Mesothelial cell of epicardium (in vitro differentiated cells): ENCODE measurements at places on chromosomes 2 and 18. TPM values are rescaled to one million over a fixed set of nuclear protein-coding genes. Genes with fewer than 3 reads are reported as not detected.

SPATA3 gene
- not detected in 3 replicates for total RNA-seq

GRCh38 chr18:50315100-50315871 is 27.8 kb upstream of the CXXC1 start:
- no peak for DNase-seq
- H3K27me3 ChIP-seq, result peaks cover 29% of the 10 kb centered on the region
- no peak overlapping the region for H3K27ac ChIP-seq

- no peak overlapping the region for H3K27ac ChIP-seq
- H3K36me3 ChIP-seq, result no peaks in the 10 kb centered on the region
- H3K4me1 ChIP-seq, result peaks cover 11% of the 10 kb centered on the region
- no peak overlapping the region for H3K4me3 ChIP-seq
Measured at GRCh38 chr2:48722391-48722790, 33.1 kb downstream of the LHCGR start.

- H3K4me3 ChIP-seq, result no peak overlapping the region
- H3K4me1 ChIP-seq, result peaks cover 31% of the 10 kb centered on the region
- no peaks in the 10 kb centered on the region for H3K27me3 ChIP-seq
- no peaks in the 10 kb centered on the region for H3K36me3 ChIP-seq
- no peak for DNase-seq
Measured at GRCh38 chr2:17589406-17590035, 49.0 kb downstream of the VSNL1 start.

DNA sequence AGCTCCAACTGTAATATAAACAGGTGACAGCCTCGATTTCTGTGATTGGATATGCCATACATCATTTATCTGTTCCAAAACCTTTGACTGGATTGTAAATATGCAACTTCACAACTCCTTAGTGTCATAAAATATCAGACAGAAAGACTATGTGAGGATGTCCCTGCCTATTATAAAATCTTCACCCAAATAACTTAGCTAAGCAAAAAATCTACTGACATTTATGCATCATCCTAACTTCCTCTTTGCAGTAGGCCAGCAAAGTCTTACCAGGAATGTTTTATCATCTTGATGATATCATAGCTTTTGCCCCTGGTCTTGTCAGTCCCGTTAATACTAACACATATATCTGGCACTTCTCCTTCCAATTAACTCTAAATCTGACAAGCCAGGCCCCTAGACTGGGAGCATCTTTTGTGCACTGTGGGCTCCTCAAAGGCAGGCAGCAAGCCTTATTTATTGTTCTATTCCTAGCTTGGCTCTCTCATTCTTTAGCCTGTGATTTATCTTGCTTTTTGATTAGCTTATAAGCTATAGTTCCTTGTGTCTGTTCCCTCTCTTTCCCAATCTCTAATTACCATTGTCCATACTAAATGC is 356.5 kb upstream of the HNMT start:
- DNase-seq, result no peak
- H3K36me3 ChIP-seq, result no peaks in the 10 kb centered on the region
- no peak overlapping the region for H3K27ac ChIP-seq
- no peak overlapping the region for H3K4me3 ChIP-seq

LRPPRC gene
- 99.9 to 105 TPM (median 99.9 TPM) in 3 replicates for total RNA-seq

DNA sequence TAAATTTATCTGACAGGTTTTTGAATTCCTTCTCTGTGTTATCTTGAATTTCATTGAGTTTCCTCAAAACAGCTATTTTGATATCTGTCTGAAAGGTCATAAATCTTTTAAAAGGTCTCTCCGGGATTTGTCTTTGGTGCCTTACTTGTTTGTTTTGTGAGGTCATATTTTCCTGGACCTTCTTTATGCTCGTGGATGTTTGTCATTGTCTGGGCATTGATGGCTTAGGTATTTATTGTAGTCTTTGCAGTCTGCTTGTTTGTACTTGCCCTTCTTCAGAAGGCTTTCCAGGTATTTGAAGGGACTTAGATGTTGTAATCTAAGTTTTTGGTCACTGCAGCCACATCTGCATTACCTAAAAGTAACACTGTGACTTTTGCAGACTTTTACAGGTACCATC is 355.2 kb downstream of the PARD3B start:
- no peaks in the 10 kb centered on the region for H3K27me3 ChIP-seq
- peak overlapping the region; percentile 74 for H3K27ac ChIP-seq

- H3K36me3 ChIP-seq, result peaks cover 2% of the 10 kb centered on the region
- peaks cover 23% of the 10 kb centered on the region for H3K27me3 ChIP-seq
- peak; percentile 63 for DNase-seq
Measured at GRCh38 chr2:238231251-238231793, 8.5 kb downstream of the HES6 start.

SNTG2 gene
- total RNA-seq, result not detected in 3 replicates

DNA sequence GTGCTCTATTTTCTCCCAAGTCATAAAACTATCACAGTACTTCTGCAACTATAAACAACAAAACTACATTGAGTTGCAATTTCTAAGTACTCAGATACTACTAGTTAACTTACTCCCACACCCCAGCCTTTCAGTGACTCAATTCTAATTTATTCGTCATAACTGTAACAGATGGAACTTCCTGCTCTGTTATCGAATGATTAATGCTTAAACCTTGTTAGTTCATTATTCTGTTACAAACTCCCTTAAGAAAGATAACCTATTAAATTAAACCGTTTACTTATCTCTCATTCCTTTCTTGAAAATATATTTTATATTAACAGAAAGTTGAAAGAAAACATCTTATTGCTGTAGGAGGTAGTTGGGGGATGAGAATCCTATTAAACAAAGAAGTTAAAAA is 17.0 kb downstream of the TNFAIP6 start:
- no peak for DNase-seq
- H3K27me3 ChIP-seq, result no peaks in the 10 kb centered on the region
- no peaks in the 10 kb centered on the region for H3K36me3 ChIP-seq
- H3K27ac ChIP-seq, result peak overlapping the region; percentile 6
- H3K4me1 ChIP-seq, result peaks cover 7% of the 10 kb centered on the region

DNA sequence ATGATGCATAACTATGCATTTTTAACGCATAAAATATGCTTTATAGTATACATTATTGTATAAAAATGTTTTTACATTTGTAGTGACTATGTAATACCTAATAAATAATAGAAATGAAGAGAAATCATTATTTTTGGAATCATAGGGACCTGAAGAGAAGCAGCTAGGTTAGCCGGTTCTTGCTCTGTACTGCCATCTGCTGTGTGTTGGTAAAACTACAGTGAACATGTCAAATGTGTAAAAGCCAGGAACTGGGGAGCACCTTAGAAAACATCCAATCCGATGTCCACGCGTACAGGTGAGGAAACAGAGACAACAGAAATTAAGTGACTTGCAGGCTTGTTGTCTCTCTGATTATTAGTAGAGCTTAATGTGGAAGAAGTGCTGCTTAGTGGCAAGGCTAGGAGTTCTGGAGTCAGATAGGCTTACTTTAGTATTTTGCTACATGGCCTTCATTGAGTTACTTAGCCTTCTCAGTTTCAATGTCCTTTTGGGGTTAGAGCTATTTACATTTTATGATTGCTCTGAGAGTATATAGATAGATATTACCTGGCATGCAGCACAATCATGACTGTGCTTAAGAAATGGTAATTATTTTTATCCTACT is 386.5 kb downstream of the DLGAP1 start:
- no peaks in the 10 kb centered on the region for H3K27me3 ChIP-seq
- no peak overlapping the region for H3K27ac ChIP-seq
- no peak for DNase-seq
- H3K36me3 ChIP-seq, result peaks cover 4% of the 10 kb centered on the region
- H3K4me1 ChIP-seq, result no peaks in the 10 kb centered on the region

DYNC2LI1 gene
- total RNA-seq, result 29.2 to 31.0 TPM (median 30.7 TPM) in 3 replicates

DNA sequence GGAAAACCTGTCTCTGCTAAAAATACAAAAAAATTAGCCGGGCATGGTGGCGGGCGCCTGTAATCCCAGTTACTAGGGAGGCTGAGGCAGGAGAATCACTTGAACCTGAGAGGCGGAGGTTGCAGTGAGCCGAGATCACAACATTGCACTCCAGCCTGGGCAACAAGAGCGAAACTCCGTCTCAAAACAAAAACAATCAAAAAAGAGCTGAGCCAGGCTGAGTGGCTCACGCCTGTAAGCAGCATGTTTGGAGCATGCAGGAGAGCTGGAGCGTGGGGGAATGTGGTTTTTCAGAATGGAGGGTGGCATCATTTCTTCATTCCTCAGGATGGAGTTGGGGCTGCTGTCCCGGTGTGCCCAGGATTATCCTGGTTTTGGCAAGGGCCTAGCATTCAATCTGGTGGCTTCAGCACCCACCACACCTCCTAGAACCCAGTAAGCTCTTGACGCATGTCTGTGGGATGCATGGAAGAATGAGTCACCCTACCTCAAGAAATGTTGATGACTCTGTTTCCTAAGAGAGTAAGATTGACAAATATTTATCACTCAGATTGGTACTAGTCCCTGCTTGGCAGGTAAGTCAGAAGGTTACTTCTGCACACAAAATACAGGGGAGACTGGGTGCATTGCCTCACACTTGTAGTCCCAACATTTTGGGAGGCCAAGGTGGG is 90.2 kb upstream of the ODC1 start:
- peaks cover 1% of the 10 kb centered on the region for H3K27me3 ChIP-seq
- H3K4me3 ChIP-seq, result no peak overlapping the region
- H3K4me1 ChIP-seq, result no peaks in the 10 kb centered on the region
- no peaks in the 10 kb centered on the region for H3K36me3 ChIP-seq

- DNase-seq, result no peak
- H3K27ac ChIP-seq, result no peak overlapping the region
- no peaks in the 10 kb centered on the region for H3K27me3 ChIP-seq
- H3K4me1 ChIP-seq, result no peaks in the 10 kb centered on the region
Measured at GRCh38 chr2:212987492-212987891, 163.9 kb downstream of the IKZF2 start.

- peaks cover 8% of the 10 kb centered on the region for H3K27me3 ChIP-seq
- no peak for DNase-seq
- no peak overlapping the region for H3K4me3 ChIP-seq
- no peaks in the 10 kb centered on the region for H3K36me3 ChIP-seq
- peaks cover 11% of the 10 kb centered on the region for H3K4me1 ChIP-seq
Measured at GRCh38 chr2:98764499-98764898, 33.6 kb upstream of the MGAT4A start.

DNA sequence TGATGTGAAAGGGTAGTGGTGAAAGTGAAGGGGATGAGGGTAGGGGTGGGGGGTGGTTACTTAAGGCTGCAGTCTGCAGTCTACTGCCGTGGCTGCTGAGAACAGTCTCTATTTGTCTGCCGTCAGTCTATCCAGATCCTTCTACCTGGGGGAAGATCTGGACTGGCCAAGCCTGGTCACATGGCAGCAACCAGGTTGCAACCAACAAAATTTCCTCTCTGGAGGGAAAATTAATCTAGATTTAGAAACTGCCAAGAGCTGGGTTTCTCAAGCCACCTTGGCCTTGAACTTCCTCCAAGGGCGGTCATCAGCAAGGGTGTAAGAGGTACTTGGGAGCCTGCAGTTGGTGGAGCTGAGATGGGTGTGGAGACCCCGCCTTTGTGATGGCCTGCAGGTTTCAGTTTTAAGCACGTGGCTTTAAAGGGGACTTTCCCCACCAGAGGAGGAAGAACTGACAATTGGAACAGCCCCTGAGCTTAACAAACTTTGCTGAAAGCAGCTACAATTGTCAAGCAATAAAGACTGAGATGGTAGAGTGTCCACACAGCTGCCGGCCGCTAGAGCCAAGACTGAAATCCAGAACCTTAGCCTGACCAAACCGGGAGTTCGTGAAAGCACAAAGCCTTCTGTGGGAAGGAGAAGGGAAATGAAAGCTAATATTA is 31.4 kb upstream of the KCMF1 start:
- H3K4me1 ChIP-seq, result no peaks in the 10 kb centered on the region
- H3K27ac ChIP-seq, result no peak overlapping the region
- H3K27me3 ChIP-seq, result no peaks in the 10 kb centered on the region
- no peak overlapping the region for H3K4me3 ChIP-seq
- no peaks in the 10 kb centered on the region for H3K36me3 ChIP-seq
- no peak for DNase-seq

COL4A3 gene
- total RNA-seq, result not detected in 3 replicates

SH3RF3 gene
- total RNA-seq, result 2.5 to 2.8 TPM (median 2.7 TPM) in 3 replicates

MYO5B gene
- 15.1 to 15.6 TPM (median 15.1 TPM) in 3 replicates for total RNA-seq

DNA sequence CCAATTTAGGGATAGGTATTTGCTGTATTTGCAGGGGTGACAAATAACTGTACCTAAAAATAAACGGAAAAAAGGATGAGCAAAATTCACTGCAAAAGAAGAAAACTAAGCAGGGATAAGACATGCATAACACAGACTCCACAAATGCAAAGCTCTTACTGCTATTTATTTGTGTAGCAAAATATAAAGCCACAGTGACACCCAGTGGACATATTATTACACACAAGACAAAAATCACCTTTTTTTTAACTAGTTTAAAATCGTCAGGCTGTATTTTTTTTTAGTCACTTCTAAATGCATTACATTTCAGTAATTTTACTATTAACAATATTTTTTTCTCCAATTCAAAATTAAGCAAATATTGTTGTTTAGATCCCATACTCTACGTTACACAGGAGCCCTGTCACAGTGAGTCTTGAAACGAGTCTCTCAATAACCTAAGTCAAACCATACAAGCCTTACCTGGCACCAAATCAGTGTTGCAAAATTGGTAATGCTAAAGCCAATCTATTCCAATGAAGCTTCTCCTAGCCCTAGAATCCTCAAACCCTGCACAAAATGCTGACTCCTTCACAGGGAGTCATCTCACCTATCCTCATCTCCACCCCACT is 23.7 kb downstream of the METTL4 start:
- no peak overlapping the region for H3K4me3 ChIP-seq
- no peak overlapping the region for H3K27ac ChIP-seq
- H3K36me3 ChIP-seq, result peaks cover 8% of the 10 kb centered on the region
- H3K4me1 ChIP-seq, result no peaks in the 10 kb centered on the region

- H3K27ac ChIP-seq, result no peak overlapping the region
- no peak for DNase-seq
- no peaks in the 10 kb centered on the region for H3K36me3 ChIP-seq
- H3K4me1 ChIP-seq, result no peaks in the 10 kb centered on the region
- no peaks in the 10 kb centered on the region for H3K27me3 ChIP-seq
- H3K4me3 ChIP-seq, result no peak overlapping the region
Measured at GRCh38 chr18:13481820-13482617, 244.3 kb downstream of the FAM210A start.

KHK gene
- total RNA-seq, result 3.3 to 4.1 TPM (median 3.6 TPM) in 3 replicates

GALR1 gene
- total RNA-seq, result not detected in 3 replicates

UGT1A8 gene
- not detected in 3 replicates for total RNA-seq

GRCh38 chr2:46252891-46253659 is 44.1 kb upstream of the EPAS1 start:
- H3K27me3 ChIP-seq, result no peaks in the 10 kb centered on the region
- H3K27ac ChIP-seq, result no peak overlapping the region
- H3K4me1 ChIP-seq, result peaks cover 22% of the 10 kb centered on the region
- no peak overlapping the region for H3K4me3 ChIP-seq
- DNase-seq, result no peak

GRCh38 chr2:15949126-15949525 is 8.8 kb downstream of the MYCN start:
- no peak overlapping the region for H3K4me3 ChIP-seq
- H3K4me1 ChIP-seq, result peaks cover 15% of the 10 kb centered on the region

NGEF gene
- total RNA-seq, result 0.51 to 1.3 TPM (median 1.3 TPM) in 3 replicates

GRCh38 chr2:230669386-230669950 is 43.2 kb upstream of the CAB39 start:
- H3K27me3 ChIP-seq, result no peaks in the 10 kb centered on the region
- peaks cover 14% of the 10 kb centered on the region for H3K4me1 ChIP-seq
- no peak for DNase-seq
- no peak overlapping the region for H3K27ac ChIP-seq

DNA sequence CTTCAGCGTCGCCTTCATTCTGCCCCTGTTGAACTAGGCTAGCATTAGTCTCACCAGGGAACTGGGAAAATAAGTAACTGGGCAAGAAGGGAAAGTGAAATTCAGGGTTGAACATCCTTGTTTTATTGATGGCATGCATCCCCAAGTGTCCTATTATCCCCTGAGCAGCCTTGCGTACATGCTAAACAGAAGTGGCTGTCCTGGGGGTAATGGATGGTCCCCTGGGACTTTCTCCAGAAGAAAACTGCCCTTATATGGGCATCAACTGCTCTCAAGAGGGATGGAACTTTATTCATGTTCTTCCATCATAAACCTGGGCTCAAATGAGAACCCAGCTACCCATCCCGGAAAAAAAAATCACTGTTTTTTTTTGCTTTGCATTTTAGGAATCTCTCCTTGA is 11.8 kb upstream of the SMIM21 start:
- no peak overlapping the region for H3K4me3 ChIP-seq
- peaks cover 15% of the 10 kb centered on the region for H3K4me1 ChIP-seq
- H3K27me3 ChIP-seq, result peaks cover 7% of the 10 kb centered on the region
